K562 (cell line): ENCODE measurements at places on chromosomes 3 and 15.

GRCh38 chr3:16842272-16843270, 42.2 kb upstream of the PLCL2 start:
- peaks cover 11% of the 10 kb centered on the region for H3K27me3 ChIP-seq
- no peak for DNase-seq
- H3K4me3 ChIP-seq = no peak overlapping the region
- H3K36me3 ChIP-seq = no peaks in the 10 kb centered on the region

DNA sequence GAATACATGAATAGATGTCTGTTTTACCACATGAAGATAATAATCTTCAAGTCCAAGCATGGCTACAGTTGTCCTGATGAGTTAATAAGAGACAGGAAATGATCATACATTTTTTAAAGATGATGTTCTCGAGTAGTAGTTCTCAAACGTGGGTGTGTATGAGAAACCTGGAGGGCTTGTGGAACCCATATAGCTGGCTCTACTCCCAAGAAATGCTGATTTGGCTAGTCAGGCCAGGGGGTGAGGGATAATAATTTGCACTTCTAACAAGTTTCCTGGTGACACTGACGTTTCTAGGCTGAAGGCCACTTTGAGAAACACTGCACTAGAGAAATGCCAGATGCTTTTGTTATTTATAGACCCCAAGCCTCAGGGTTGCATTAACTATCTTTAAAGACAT, 37.0 kb downstream of the ROPN1B start:
- no peaks in the 10 kb centered on the region for H3K27me3 ChIP-seq
- H3K4me1 ChIP-seq = no peaks in the 10 kb centered on the region; the same call in 1 of the 2 replicates
- H3K4me3 ChIP-seq = no peak overlapping the region
- H3K27ac ChIP-seq = no peak overlapping the region
- H3K36me3 ChIP-seq = peaks cover 2% of the 10 kb centered on the region; the same call in 1 of the 3 replicates

GRCh38 chr3:173044998-173045397, 96.0 kb downstream of the SPATA16 start:
- no peaks in the 10 kb centered on the region for H3K4me1 ChIP-seq
- no peak for DNase-seq
- no peaks in the 10 kb centered on the region for H3K36me3 ChIP-seq
- no peak overlapping the region for H3K27ac ChIP-seq
- H3K27me3 ChIP-seq = no peaks in the 10 kb centered on the region
- H3K4me3 ChIP-seq = no peak overlapping the region

DNA sequence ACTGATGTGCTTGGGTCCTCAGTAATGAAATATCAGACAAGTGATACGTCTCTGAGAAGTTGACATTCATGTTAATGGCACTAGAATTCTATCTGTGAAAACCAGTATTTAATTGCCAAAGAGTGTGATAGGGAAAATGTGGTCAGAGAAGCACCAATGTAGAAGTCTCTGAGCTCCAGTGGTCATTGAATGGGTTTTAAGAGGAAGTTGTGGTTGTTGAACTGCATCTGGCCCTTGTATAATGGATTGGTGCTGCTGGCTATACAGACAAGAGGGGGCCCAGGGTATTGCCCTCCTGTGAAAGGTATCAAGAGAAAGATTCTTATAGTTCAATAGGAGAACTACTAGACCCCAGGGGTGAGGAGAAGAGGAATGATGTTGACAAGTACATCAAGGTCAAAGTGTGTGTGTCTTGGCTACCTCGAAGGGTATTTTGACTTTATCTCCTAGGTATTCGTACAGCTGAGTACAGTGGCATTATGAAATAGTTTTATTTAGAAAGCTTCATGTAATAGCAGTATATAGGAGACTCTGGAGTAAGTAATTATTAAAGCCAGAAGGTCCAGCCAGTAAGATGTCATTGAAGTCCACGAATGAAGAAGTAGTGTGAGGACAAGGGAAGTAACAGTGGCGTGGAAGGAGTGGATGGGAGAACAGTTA, 47.1 kb downstream of the CHD2 start:
- H3K27me3 ChIP-seq = no peaks in the 10 kb centered on the region
- H3K4me3 ChIP-seq = no peak overlapping the region
- peaks cover 95% of the 10 kb centered on the region for H3K36me3 ChIP-seq
- no peak overlapping the region for H3K27ac ChIP-seq
- no peak for DNase-seq
- no peaks in the 10 kb centered on the region for H3K4me1 ChIP-seq

DNA sequence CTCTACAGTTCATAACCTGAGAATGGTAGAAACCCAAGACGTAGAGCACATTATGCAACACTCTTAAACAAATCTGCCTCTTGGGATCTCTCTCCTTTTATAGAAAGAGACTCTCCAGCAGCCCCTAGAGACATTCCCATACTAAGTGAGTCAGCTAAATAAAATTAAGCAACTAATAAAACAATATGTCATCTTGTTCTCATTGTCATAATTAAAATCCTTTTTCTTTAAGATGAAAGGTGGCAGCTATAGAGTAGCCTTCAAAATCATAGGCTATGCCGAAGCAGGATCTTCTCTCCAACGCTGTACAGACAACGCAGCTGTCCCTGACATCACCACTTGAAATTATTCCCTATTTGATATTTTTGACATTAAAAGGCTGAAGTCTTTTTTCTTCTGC, 790.0 kb downstream of the FHIT start:
- H3K4me1 ChIP-seq = no peaks in the 10 kb centered on the region
- no peak overlapping the region for H3K27ac ChIP-seq
- no peak for DNase-seq
- H3K27me3 ChIP-seq = 0 out of 2 replicates have a peak, but pooled peaks cover 8% of the 10 kb centered on the region
- H3K36me3 ChIP-seq = no peaks in the 10 kb centered on the region

DNA sequence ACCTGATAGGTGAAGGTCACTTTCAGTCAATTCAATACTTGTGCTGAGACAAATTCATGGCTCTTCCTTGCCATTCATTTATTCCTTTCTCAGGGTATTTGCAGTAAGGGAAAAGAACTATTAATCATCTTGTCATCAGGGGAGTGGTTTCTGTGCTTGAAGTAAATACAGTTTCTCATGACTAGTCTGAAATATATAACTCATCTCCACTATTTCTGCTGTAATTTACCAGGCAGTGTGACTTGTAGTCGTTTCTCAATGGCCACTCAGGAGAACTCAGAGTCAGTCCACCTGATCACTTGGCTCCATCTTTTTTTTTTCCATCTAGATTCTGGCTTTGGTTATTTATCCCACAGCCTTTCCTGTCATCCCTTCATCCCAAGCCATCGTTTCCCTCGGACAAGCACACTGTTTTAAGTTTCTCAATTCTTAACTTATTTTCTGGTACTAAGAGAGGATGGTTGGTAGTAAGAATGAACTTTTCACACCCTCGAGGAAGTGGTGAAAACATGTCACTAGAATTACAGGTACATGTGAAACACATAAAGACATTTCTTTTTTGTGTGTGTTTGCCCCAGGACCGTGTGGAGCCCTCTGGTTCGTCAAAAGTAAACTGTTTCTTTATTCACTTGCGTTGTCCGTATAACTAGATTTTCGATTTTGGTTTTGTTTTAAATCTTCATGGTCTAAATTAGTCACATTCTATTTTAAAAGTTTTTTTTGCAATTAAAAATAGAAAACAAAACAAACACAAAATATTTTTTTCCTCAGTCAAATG, 620.2 kb downstream of the ZBBX start:
- no peaks in the 10 kb centered on the region for H3K27me3 ChIP-seq
- DNase-seq = no peak
- H3K36me3 ChIP-seq = no peaks in the 10 kb centered on the region
- no peaks in the 10 kb centered on the region for H3K4me1 ChIP-seq

DNA sequence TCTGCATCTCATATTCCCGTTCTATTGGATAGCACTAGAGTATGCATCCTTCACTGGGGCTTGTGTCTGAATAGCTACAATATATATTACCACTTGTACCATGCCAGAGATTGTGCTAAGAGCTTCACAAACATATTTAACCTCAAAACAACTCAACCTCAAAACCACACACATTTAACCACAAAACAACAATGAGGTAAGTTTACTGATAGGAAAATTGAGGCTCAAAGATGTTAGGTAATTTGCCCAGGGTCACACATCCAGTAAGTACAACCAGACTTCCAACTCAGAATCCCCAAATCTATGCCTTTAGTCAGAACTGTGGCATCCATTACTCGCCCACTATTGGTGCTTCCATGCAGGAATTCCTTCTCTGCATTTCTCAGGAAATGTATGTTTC, 220.0 kb downstream of the FAM43A start:
- H3K36me3 ChIP-seq = no peaks in the 10 kb centered on the region
- H3K4me1 ChIP-seq = no peaks in the 10 kb centered on the region
- no peak overlapping the region for H3K4me3 ChIP-seq
- DNase-seq = no peak
- peaks cover 28% of the 10 kb centered on the region for H3K27me3 ChIP-seq

DNA sequence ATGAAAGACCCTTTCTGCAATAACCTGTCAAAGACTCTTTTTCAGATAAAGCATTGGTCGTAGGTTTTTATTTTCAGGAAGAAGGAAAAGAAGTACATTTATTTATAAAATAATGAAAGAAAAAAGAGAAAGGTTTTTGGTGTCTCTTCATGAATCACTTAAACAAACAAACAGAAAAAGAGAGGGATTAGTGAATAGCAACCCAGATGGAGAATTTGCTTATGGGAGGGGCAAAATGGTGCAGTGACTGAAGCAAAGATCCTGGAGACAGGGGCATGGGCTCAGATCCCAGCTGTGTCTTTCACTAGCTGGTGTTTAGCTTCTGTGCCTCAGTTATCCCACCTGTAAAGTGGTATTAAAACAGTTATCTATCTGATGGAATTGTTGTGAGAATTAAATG, 78.6 kb upstream of the PFN2 start:
- H3K27ac ChIP-seq = no peak overlapping the region
- DNase-seq = no peak
- no peaks in the 10 kb centered on the region for H3K36me3 ChIP-seq
- H3K27me3 ChIP-seq = peaks cover 14% of the 10 kb centered on the region
- H3K4me1 ChIP-seq = peaks cover 2% of the 10 kb centered on the region; the same call in 1 of the 3 replicates

GRCh38 chr3:10173926-10174435, 9.3 kb downstream of the IRAK2 start:
- H3K27me3 ChIP-seq = no peaks in the 10 kb centered on the region
- H3K27ac ChIP-seq = no peak overlapping the region; the same call in 2 of the 3 replicates
- peaks cover 11% of the 10 kb centered on the region; the same call in 2 of the 3 replicates for H3K4me1 ChIP-seq
- no peak overlapping the region for H3K4me3 ChIP-seq
- peak; percentile 52 for DNase-seq

DNA sequence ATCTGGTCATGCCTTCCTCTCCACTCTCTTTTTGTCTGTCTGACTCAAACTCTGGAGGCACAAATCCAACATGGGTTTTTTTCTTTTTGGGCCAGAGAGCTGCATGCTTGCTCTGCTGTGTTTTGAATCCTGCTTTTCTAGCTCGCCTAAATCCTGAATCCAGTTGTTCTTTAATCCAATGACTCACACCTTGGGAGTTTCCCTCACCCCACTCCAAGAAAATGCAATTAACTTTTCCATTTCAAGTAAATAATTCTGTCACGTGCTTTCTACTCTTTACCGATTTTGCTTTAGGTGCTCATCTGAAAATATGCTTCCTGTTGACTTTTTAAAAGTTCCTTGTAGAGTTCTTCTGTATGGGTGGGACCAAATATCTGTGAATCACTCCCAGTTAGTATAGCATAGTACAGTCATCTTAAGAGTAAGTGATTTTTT, 47.6 kb downstream of the SLMAP start:
- peaks cover 17% of the 10 kb centered on the region; the same call in 2 of the 3 replicates for H3K4me1 ChIP-seq
- no peak for DNase-seq
- peak overlapping the region; percentile 40; the same call in 1 of the 3 replicates for H3K27ac ChIP-seq
- H3K27me3 ChIP-seq = no peaks in the 10 kb centered on the region

GRCh38 chr3:136346486-136346885, 96.3 kb downstream of the PCCB start:
- H3K27me3 ChIP-seq = no peaks in the 10 kb centered on the region
- no peak overlapping the region for H3K27ac ChIP-seq
- DNase-seq = no peak

- no peak for DNase-seq
- no peaks in the 10 kb centered on the region for H3K4me1 ChIP-seq
- peaks cover 97% of the 10 kb centered on the region; the same call in 2 of the 3 replicates for H3K36me3 ChIP-seq
Observed at GRCh38 chr3:38371541-38372213, 25.1 kb downstream of the XYLB start.

DNA sequence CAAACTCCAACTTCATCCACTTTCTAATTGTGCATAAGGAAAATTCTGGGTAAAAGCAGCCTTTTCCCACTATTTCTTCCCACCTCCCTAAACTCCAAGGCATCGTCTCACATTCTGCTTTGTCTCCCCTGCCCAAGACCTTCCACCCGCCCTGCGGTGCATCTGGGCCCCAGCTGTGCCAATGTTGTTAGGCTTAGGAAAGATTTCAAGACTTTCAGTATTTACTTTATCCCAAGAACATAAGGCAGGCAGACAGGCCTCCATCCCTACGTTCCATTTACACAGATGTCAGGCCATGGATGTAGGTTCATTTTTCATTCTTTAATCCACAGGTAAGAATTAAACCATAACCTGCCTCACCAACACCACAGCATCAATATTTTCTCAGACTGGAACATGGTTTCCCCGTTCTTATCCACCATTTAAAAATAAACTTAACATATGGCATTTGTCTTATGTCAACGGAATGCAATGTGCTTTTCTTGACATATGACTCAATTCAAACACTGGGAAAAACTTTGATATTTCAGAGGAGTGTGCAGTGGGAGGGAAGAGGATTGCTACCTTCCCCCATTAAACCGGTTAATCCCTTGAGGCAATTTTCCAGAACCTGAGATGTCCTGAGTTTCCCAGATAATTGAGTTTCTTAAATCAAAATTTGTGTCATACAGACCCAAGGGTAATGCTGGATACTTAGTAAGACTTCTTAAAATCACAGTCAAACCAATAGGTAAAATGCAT, 238.0 kb upstream of the LRIG1 start:
- H3K27me3 ChIP-seq = no peaks in the 10 kb centered on the region
- H3K36me3 ChIP-seq = no peaks in the 10 kb centered on the region
- H3K4me3 ChIP-seq = no peak overlapping the region
- H3K4me1 ChIP-seq = no peaks in the 10 kb centered on the region
- DNase-seq = no peak

GRCh38 chr3:196378146-196378841, 40.1 kb upstream of the TM4SF19 start:
- H3K4me1 ChIP-seq = no peaks in the 10 kb centered on the region
- H3K4me3 ChIP-seq = no peak overlapping the region
- H3K27me3 ChIP-seq = no peaks in the 10 kb centered on the region
- peaks cover 12% of the 10 kb centered on the region; the same call in 2 of the 3 replicates for H3K36me3 ChIP-seq
- DNase-seq = peak; percentile 31
- H3K27ac ChIP-seq = peak overlapping the region; percentile 48; the same call in 2 of the 3 replicates

- H3K27me3 ChIP-seq = no peaks in the 10 kb centered on the region
- H3K4me3 ChIP-seq = no peak overlapping the region
- H3K4me1 ChIP-seq = no peaks in the 10 kb centered on the region
- no peaks in the 10 kb centered on the region for H3K36me3 ChIP-seq
- DNase-seq = no peak
Observed at GRCh38 chr3:28553175-28553574, 204.6 kb upstream of the AZI2 start.

GRCh38 chr3:12758025-12758781, 856 bp downstream of the TMEM40 start:
- no peak for DNase-seq
- no peak overlapping the region for H3K27ac ChIP-seq
- no peaks in the 10 kb centered on the region for H3K36me3 ChIP-seq
- peaks cover 15% of the 10 kb centered on the region for H3K27me3 ChIP-seq
- H3K4me3 ChIP-seq = no peak overlapping the region
